ENCODE measurements at places on chromosomes 1 and 21.

DNA sequence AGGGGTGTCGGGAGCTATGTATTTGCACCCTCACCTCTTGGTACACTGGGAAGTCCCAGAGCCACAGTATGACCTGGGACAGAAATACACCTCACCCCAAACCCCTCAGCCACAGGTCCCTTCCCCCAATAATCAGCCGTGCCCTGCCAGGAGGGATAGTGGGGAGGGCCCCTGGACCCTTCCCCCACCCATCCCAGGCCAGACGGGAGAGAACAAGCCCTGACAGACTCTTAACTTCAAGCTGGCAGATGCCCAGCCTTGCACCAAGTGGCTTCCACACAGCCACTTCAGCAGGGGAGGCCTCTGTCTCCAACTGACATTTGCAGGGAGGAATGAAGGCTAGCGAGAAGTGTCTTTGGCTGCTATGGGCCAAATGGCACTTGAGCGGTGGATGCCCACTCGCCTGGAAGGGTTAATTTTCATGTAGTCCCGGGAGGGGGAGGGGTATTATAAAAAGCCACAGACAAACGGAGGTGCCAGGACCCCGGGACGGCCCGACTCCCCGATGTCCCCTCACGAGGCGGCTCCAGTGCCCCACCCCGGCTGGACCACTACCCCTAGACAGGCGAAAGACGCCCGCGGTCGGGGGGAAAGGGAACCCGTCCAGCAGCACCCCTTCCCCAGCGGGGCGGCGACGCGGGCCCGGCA lies 495 bp downstream of the SYNC start:
- peak overlapping the region; percentile 33 for H3K4me3 ChIP-seq
- H3K27ac ChIP-seq = no peak overlapping the region
- H3K4me1 ChIP-seq = peaks cover 4% of the 10 kb centered on the region

GRCh38 chr21:30962013-30962412 lies 76.3 kb downstream of the KRTAP19-8 start:
- DNase-seq = no peak
- H3K4me1 ChIP-seq = no peaks in the 10 kb centered on the region
- H3K4me3 ChIP-seq = no peak overlapping the region
- H3K27me3 ChIP-seq = peaks cover 11% of the 10 kb centered on the region
- no peaks in the 10 kb centered on the region for H3K36me3 ChIP-seq

- H3K27ac ChIP-seq = no peak overlapping the region
- no peak overlapping the region for H3K4me3 ChIP-seq
- no peaks in the 10 kb centered on the region for H3K4me1 ChIP-seq
- no peak for DNase-seq
Measured at GRCh38 chr1:113375878-113376277, 14.4 kb upstream of the MAGI3 start.

DNA sequence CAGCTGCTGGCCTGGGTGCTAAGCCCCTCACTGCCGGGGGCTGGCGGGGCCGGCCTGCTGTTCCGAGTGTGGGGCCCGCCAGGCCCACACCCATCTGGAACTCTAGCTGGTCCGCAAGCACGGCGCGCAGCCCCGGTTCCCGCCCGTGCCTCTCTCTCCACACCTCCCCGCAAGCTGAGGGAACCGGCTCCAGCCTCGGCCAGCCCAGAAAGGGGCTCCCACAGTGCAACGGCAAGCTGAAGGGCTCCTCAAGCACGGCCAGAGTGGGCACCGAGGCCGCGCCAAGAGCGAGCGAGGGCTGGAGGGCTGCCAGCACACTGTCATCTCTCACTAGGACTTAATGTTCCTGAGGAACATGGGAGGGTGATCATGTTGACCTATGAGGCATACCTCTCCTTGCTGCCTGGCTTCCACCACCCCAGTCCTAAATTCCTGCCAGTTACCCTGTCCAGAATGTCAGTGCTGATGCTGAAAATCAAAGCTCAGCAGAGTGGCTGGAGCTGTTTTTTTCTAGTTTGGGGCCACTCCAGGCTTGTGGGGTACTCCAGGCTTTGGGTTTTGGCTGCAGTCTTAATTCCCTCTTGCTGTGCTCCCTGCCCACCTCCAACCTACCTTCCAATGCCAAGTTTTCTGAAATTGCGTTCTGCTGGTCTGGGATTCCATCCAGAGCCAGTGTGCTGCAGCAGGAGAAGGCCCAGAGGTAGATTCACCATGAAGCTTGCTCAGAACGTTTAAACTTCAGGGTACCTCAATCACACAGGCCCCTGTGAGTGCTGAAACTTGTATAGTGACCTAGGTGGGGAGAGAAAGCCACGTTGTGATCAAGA lies 44.2 kb upstream of the LPGAT1 start:
- peaks cover 9% of the 10 kb centered on the region for H3K27me3 ChIP-seq
- no peak for DNase-seq
- no peak overlapping the region for H3K4me3 ChIP-seq
- H3K27ac ChIP-seq = no peak overlapping the region

DNA sequence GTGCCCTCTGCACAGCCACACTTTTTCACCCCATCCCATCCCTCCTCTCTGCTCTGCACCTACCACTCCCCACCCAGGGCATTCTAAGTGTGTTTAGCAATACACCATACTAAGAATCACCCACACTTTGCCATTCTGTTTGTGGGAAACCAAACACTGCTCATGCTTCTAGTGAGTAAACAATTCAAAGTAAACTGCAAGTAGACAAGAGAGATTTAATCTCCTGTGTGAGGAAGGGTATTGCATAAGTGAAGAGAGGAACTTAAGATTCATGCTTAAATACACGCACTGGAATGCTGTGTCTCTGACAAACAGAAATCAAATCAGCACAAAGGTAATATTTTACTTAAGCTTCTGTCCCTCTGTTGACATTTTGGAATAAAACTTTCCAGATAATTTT lies 4.8 kb upstream of the EDARADD start:
- no peak for DNase-seq
- no peaks in the 10 kb centered on the region for H3K36me3 ChIP-seq
- H3K4me1 ChIP-seq = peaks cover 30% of the 10 kb centered on the region
- H3K27ac ChIP-seq = no peak overlapping the region

DNA sequence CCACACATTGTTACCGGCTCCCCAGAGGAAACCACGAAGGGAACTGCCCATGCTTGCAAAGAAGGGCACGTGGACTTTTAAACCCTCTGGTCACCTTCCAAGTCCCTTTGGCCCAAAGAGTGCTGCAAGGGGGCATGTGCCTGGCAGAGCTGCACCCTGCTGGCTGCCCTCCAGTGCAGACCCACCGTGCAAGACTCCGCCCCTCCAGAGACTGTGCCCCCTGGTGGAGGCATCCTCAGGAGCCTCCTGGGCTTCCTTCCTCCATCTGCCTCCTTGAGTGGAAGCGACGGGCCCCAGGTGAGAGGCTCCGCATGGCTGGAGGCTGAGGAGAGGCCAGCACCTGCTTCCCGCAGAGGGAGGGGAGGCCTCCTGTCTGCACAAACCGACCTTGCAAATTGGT lies 100.6 kb downstream of the CRYAA start:
- no peak overlapping the region for H3K27ac ChIP-seq
- peaks cover 6% of the 10 kb centered on the region for H3K27me3 ChIP-seq
- DNase-seq = no peak
- no peaks in the 10 kb centered on the region for H3K4me1 ChIP-seq

Data from activated T-helper 1 cell treated with anti-CD3 and anti-CD28 coated beads, Interleukin-12 subunit alpha, Interleukin-12 subunit beta, Interleukin-2, Interleukin-4 antibody, amounts not matched to agents 30 ng/mL and 10 ng/mL and 1 ng/mL, durations not matched to agents 14 hours and 24 hours and 36 hours (primary cell).